Suppressor macrophage (primary cell): ENCODE measurements at places on chromosomes 7 and 10.

- DNase-seq: peak; percentile 22
Measured at GRCh38 chr7:139589474-139589873, 66.0 kb downstream of the CLEC2L start.

GRCh38 chr10:13642293-13642692 lies 55.5 kb downstream of the PRPF18 start:
- DNase-seq: no peak

GRCh38 chr10:21368022-21368582 lies 157.4 kb downstream of the SKIDA1 start:
- DNase-seq: peak; percentile 24

GRCh38 chr7:137390076-137390475 lies 46.5 kb upstream of the PTN start:
- DNase-seq: no peak

DNA sequence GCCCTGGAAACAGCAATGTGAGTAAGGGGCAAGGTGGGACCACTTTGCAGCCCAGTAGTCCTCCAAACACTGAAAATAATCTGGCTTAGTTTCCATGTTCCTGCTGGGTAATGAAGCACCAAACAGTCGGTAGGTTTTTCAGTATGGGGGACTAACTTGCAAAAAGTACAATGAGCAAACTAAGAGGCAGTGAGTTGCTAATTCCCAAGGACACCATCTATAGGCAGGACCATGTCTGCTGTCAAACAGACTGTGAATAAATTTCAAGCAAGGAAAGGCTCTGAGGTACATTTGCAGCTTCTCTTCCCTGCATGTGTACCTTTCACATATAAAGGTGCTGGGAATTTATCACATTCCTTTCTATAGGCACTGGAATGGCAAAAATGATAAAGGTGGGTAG lies 327.7 kb downstream of the GPR158 start:
- no peak for DNase-seq

DNA sequence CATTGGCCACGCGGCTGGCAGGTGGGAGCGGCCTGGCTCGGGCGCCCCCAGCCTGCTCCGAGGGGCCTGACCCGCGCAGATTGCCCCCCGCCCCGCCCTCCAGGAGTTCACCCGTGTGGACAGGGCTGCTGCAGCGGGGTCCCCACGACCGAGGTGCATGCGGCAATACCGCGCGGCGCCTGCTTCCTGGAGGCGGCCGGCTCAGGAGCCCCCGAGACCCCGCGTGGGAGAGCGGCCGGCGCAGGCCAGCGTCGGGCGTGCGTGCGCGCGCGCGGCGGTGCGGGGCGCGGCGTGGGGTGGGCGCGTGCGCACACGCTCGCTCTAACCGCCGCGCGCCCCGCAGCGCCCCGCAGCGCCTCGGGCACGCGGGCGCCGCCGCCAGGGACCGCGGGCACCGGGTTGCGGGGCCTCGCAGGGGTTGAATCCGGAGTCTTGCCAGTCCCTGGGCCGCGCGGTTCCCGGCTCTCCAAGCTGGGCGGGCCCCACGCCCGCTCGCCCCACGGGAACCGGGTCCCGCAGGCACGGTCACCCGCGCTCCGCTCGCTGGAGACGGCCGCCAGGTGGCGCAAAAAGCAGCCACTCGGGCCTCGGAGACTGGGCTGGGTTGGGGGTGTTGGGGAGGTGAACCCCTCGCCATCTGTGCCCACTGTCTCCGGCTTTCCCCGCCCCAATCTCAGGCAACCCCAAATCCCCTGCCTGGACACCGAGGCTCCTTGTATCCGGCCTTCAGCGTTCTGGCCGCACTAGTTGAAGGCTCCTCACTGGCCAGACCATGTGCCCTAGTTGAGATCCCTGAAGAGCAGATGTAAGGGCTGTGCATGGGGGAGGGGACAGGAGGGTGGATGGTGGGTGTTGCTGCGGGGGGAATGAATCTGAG lies 1.3 kb upstream of the ACHE start:
- DNase-seq: no peak

DNA sequence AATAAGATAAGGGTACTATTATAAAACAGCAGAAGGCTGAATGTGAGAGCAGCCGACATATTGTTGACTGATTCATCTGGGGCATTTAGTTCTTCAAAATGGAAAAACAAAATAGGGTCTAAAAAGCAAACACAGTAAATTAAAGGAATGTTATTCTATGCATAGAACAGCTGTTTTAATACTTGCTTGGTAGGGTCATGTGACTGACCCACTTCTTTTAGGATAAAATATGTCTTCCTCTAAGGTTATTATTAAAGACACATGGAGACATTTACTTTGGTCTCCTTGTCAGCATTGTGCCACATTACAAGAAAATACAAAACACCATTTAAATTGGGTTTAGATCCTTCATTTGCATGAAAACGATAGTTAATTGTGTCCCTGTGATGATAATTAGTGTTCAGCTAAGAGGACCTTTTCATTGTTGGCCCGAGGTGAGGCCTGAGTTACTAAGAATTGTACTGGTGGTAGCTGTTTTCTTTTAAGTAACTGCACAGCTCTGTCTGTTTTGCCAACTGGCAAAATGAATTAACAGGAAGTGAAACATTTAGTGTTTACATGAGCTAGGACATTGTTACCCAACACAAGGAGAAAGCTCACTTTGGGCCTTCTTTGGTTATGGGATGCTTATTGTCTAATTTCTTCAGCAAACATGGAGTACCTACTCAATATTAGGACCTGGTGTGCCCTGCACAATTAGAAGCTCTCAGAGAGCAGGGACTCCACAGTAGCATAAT lies 764.4 kb downstream of the LRMDA start:
- peak; percentile 14 for DNase-seq

DNA sequence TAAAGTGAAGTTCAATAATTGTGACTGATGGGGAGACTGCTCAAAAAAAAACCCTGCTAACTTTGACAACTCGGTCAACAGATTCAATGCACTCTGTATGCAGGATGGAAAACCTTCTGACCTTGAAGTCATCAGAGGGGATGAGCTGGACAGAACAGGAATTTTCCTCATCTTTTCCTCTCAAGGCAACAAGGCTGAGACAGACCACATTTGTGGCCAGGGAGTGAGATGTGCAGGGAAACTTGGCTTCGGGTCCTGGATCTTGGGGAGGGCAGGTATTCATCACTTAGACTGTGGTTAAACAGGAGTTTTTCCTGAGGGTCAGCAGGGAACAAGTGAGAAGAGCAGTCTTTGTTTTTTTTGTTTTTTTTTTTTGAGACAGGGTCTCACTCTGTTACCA lies 100.6 kb downstream of the BAMBI start:
- DNase-seq: no peak

GRCh38 chr10:3652886-3653285 lies 132.1 kb downstream of the KLF6 start:
- DNase-seq: no peak

GRCh38 chr10:69562731-69563254 lies 10.4 kb downstream of the NEUROG3 start:
- DNase-seq: no peak

- DNase-seq: peak; percentile 70
Measured at GRCh38 chr7:130009848-130010688, 41.1 kb downstream of the ZC3HC1 start.

DNA sequence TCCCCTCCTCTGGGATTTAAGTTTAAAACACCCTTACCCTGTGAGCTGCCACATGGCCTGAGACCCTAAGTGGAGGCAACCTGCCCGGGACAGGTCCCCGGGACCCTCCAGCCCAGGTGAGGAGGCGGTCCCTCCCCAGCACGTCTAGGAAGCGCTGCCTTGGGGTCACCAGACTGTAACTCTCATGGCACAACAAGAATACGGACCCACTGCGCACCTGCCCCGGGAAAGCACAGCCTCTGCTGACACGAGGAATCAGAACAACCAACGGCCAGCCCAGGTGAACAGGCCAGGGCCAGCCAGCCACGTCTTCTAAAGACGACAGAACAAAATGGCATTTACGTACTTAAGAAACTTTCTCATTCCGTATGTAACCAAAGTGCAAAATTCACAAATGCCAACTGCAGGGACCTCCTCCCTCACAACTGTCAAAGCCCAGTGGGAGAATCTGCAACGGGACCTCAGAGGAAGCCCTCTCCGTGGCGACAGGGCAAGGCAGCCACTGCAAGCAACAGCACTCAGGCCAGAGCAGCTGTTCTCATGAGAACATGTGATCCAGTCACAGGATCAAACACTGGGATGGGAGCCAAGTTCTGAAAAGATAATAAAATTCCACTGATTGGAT lies 208.4 kb downstream of the DIP2C start:
- peak; percentile 4 for DNase-seq

DNA sequence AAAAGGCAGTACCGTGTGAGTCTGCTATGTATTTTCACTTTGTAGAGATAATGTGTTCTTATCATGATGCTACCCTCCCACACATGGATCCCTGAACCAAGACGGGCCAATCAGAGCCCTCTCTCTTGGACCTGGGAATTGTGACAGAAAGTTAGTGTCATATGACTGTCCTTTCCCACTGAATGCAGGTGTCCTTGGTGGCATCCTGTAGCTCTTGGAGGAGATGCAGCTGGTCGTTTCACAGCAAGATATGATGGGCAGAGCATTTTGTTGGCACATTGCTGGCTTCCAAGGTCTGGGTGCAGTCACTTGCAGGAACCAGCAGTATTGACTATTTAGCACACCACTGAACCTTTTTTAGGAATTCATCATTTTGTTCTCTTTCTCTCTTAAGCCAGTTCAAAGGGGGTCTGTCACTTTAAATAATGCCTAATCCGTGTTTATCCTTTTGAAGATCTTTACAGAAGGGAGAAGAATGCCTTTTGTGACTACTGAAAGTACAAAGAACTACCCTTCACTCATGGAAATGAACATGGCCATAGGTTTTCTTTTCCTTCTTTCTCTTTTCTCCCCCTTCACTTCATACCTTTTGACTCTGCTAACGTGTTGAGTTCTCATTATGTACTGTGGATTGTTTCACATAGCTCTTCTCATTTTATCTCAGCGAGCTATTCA lies 125.1 kb downstream of the PLXDC2 start:
- DNase-seq: no peak

DNA sequence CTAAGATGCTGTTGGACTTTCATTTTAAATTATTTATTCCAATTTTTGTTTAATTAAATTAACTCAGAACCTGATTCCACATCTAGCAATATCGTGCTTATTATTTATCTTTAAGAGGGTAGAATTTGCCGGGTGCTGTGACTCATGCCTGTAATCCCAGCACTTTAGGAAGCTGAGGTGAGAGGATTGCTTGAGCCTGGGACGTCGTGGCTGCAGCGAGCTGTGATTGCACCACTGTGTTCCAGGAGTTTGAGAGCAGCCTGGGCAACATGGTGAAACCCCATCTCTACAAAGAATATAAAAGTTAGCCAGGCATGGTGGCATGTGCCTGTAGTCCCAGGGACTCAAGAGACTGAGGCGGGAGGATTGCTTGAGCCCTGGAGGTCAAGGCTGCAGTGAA lies 47.8 kb downstream of the ZFAND4 start:
- no peak for DNase-seq
